ENCODE measurements at places on chromosomes 16 and 17.

- DNase-seq, result peak; percentile 35
Measured at GRCh38 chr16:49748322-49748721, 107.6 kb downstream of the ZNF423 start.

DNA sequence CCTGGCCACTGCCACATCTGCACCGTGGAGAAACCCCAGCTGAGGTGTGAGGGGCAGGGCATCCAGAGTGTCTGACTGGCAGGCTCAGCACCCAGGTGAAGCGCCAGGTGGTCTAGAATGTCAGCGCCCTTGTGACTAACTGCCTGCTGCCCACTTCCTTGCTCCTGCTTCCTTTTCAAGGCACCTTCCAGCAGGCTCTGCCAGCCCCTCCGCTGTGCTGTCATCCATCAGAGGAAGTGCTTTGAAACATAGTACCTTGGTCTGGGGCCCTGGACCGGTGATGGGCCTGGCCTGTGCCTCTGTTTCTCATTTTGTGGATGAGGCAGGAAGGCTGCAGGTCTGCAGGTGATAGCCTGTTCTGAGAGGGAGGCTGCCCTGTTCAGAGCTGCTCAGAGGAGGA is 5.5 kb downstream of the SPNS2 start:
- no peak for DNase-seq

GRCh38 chr17:41585301-41586056 is 1.2 kb downstream of the KRT14 start:
- no peak for DNase-seq

DNA sequence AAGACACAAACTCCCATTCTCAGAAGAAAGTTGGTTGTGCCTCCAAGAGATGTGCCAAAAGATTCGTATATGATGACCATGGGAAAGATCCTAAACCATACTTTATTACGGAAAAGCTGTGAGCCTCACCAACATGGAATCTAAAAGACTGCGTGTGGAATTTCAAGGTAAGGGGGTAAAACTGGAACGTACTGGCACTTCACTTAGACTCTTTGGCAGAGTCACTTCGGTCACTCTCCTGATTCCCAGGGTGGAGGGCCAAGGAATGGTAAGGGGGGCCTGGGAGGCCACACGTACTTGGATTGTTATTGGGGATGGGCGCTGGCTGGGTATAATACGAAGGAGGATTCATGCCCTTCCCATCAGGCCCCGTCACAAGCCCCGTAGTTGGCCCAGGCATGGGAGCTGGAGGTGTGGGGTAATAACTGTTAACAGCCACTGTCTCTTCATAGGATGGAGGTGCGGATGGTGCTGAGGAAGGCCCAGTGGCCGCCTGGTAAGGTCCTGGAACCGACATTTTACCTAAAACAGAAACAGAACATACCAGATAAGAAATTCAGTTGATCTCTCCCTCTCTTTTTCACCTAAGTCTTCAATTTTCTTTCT is 30.4 kb downstream of the LITAF start:
- no peak for DNase-seq

GRCh38 chr16:11671271-11671670 is 3.0 kb downstream of the SNN start:
- DNase-seq, result no peak

- DNase-seq, result no peak
Measured at GRCh38 chr17:67633751-67634211, 84.0 kb upstream of the NOL11 start.

- no peak for DNase-seq
Measured at GRCh38 chr17:50447870-50448595, 20.6 kb downstream of the CHAD start.

- no peak for DNase-seq
Measured at GRCh38 chr17:43216762-43217613, 5.3 kb downstream of the TMEM106A start.

DNA sequence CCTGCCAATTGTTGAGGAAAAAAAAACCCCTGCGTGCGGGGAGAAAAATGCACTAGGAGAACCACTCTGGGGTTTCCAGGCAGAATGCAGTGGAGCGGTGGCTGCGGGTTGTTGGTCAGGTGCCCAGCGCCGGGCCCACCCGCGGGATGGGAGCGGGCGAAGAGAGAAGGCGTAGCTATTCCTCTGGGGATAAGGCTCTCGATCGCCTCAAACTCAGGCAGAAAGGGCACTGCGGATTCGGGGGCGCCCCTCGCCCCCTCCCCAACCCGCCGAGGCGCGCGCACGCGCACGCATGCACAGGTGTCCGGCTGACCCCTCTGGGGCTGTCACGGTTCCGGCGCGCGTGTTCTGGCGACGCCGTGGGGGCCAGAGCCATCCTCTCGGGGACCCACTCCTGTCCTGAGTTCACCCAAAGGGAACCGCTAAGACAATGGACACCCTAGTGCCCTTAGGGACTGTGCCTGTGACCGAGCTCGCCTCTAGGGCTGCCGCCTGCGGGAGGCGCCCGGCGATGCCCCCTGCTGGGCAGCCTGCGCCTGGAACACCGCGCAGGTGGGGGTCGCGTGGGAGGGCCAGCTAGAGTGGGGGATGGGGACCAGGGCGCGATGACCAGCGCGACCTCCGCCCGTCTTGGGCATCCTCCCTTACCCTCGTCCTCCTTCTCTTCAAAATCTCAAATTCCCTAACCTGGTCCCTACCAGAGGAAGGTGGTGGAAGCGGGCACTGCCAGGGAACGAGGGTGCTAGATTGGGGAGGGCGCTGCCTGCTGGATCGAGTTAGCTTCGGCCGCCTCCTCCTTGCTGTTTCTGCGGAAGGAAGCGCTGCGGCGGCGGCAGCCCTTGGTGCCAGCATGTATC is 14.4 kb upstream of the CBX8 start:
- DNase-seq, result no peak

GRCh38 chr16:46883353-46883689 is 841 bp upstream of the GPT2 start:
- no peak for DNase-seq

DNA sequence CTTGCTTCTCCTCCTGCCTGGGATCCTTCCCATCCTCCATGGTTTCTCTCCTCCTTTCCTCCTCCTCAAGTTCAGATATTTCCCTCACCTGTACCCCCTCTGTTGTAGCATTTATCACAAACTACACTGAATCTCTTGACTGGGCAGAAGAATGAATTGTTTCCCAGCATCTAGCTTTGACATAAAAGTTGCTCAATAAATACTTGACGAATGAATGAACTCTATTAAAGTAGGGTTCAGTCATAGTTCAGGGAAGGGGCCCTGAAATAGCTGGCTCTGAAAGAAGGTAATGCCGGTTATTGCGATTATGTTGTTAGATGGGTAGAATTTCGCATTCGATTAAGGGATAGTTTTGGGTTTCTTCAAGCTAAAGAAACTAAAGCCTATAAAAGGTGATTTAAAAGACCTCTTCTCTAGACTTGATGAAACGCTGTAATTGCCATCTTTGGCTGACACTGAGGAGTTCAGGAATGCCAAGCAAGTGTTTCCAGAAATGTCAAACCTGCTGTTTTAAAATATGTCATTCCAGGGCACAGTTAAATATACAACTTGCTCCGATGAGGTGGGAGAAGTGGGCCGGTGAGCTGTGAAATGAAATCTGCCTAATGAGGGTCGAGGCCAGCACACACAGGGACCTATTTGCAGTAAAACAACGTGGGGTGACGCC is 1.0 kb upstream of the CPD start:
- no peak for DNase-seq

Data from stimulated activated CD4-positive, alpha-beta T cell treated with anti-CD3 and anti-CD28 coated beads, Interleukin-1b, Interleukin-23, amount 100 ng/mL, for 48 hours (primary cell).